Naive thymus-derived CD8-positive, alpha-beta T cell (primary cell): ENCODE measurements at places on chromosomes 5 and 9. TPM values are rescaled to one million over a fixed set of nuclear protein-coding genes. Genes with fewer than 3 reads are reported as not detected.

DNA sequence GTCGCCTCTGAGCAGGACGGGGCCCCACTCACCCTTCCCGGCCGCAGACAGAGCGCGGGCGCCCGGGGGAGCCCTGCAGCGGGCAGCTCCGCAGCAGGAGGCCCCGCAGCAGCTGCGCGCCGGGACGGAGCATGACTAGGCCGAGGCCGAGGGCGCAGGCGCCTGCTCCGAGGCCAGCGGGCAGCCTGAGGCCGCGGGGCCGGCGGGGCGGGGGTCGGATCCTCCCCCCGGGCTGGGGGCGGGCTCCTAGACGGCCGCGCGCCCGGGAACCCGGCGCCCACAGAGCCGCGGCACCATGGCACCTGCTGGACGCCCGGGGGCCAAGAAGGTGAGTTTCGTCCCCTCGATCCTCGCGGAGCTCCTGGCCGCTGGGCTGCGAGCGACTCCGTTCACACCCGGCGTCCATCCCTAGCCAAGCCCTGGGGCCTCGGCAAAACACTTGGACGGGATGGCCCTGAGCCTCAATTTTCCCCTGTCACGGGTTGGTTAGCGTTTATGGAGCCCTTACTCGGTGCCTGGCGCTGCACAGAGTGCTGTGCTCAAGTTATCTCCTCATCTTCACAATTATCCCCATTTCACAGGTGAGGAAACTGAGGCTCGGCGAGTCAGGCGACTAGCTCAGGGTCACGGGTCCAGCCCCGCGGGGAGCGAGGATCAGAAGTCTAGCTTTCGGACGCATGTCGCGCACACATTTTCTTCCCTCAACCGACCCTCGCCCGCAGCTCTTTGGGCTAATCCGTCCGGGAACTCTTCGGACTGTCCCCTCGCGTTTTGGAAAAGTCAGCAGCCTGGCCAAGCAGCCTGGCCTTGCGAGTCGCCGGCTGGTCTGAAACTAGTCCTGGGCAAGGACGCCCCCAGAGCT is at the start of the genes BHMT2 and DMGDH:
Gene BHMT2 (plus strand): TSS at position 280 of the 862 bp plus-strand sequence. CDS start 16 bp downstream, at position 296.
Gene DMGDH (minus strand): TSS at position 187 of the 862 bp plus-strand sequence. CDS start 54 bp downstream, at position 133.
- DNase-seq, result no peak
- H3K4me3 ChIP-seq, result no peak within 1 kb of the TSS
- H3K4me1 ChIP-seq, result no peaks in the 10 kb centered on the region
- peaks cover 3% of the 10 kb centered on the region for H3K36me3 ChIP-seq
- H3K27me3 ChIP-seq, result peaks cover 32% of the 10 kb centered on the region

- no peak for DNase-seq
- H3K4me3 ChIP-seq, result no peak overlapping the region
- H3K36me3 ChIP-seq, result peaks cover 7% of the 10 kb centered on the region
- no peaks in the 10 kb centered on the region for H3K4me1 ChIP-seq
- H3K27me3 ChIP-seq, result no peaks in the 10 kb centered on the region
These were observed 10.6 kb downstream of the DDX46 start for GRCh38 chr5:134769206-134769605.

Gene FIBCD1
- not detected for total RNA-seq

DNA sequence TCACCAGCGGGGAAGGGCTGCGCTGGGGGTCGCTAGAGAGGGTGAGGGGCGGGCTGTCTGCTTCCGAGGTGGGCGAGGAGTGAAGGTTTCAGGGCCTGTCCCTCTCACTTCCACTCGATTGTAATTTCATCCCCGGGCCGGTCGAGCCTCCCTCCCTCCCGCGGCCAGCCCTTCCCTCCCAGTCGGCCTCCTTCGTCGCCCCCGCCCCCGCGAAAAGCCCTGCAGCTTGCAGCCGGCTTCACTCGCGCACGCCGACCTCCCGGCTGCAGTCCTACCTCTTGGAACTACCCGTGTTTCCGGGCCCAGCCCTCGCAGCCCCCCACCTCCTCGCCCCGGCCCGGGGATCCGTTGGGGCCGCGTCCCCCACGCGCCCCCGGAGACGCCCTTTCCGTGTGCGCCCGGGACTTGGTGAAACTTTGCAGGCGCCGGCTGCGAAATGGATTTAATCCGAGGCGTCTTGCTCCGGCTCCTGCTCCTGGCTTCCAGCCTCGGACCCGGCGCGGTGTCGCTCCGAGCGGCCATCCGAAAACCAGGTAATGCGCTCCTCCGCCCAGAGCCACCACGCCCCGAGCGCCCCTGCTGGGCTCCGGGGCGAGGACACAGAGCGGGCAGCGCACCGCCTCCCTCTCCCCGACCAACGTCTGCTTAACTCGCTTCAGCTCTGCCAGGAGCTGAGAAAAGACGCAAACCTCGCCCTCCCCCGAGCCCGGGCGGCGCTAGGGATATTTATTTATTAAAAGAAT is at the start of gene EGFLAM:
Gene EGFLAM (plus strand): TSS at position 241 of the 743 bp plus-strand sequence. CDS start 196 bp downstream, at position 437.
- H3K36me3 ChIP-seq, result no peaks in the 10 kb centered on the region
- H3K27ac ChIP-seq, result no peak within 1 kb of the TSS
- H3K4me1 ChIP-seq, result peaks cover 20% of the 10 kb centered on the region

DNA sequence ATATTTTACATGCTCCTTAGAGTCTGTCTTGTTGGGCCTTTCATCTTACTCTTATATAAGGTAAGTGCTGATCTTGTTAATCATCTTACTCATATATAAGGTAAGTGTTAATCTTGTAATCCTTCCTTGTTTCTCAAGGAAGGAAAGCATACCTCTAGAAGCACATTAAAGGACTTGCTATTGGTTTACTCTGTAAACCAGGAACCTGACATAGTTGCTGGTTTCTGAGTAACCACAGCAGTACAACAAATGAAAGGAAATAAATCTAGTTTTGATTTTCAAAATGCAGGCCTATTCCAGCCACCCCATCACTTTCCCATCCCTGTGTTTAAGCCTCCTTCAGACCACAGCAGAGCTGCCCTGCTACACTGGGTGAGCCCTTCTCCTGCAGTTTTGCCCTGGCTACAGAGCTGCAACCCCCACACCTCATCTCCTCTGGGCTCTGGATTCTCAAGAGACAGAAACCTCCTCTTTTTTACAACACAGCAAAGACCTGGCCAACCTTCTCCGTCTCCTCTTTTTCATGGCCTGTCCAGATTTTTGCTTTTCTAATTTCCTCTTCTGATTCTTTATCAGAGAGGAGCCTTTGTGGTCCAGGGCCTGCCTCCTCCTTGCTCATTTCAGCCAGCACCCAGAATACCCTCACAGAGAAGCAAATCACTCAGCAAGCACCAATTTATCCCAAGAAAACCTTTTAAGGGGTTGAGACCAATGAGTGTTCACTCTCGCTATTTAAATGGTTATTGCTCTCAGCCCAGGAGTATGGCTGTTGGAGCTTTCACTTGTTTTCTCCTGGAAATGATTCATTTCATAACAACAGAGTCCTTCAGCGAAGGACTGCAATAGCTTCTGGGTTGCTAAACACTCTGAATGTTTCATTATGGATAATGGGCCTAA is 103.2 kb downstream of the FSTL4 start:
- H3K4me1 ChIP-seq, result no peaks in the 10 kb centered on the region
- no peak overlapping the region for H3K4me3 ChIP-seq
- H3K27ac ChIP-seq, result peak overlapping the region; percentile 4

DNA sequence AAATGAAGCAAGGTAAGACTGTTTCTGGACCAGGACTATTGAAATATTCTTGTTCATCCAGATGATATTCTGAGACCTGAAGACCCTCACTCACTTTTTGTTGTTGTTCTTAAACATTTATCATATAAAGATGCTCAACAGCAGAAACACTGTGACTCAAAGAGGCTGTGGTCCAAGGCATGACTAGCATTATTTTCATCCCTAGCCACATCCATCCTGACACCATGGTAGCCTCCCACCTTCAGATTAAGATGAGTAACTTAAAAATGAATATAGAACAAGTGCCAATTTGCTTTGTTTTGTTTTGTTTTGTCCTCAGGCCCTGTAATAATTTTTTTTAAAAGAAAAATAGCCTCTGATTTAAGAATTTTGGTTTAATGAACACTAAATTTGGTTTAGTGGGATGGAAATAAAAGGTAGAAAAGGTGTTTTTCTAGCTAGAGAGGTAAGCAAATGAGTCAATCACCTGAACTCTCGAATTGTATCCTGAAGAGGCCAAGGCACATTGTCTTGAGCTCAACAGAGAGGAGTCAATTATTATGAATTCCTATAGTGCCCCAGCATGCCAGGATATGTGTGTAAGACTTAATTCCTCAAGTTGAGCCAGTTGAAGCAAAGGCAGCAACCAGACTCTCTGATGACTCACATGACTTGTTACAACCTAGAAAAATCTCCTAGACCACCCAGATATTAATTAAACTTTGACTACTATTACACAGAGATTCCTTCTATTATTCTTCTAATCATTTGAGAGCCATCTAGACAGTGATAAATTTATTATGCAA is 380.1 kb upstream of the TUSC1 start:
- no peaks in the 10 kb centered on the region for H3K4me1 ChIP-seq
- H3K36me3 ChIP-seq, result no peaks in the 10 kb centered on the region
- H3K4me3 ChIP-seq, result no peak overlapping the region
- H3K27ac ChIP-seq, result no peak overlapping the region
- no peak for DNase-seq
- H3K27me3 ChIP-seq, result no peaks in the 10 kb centered on the region

DNA sequence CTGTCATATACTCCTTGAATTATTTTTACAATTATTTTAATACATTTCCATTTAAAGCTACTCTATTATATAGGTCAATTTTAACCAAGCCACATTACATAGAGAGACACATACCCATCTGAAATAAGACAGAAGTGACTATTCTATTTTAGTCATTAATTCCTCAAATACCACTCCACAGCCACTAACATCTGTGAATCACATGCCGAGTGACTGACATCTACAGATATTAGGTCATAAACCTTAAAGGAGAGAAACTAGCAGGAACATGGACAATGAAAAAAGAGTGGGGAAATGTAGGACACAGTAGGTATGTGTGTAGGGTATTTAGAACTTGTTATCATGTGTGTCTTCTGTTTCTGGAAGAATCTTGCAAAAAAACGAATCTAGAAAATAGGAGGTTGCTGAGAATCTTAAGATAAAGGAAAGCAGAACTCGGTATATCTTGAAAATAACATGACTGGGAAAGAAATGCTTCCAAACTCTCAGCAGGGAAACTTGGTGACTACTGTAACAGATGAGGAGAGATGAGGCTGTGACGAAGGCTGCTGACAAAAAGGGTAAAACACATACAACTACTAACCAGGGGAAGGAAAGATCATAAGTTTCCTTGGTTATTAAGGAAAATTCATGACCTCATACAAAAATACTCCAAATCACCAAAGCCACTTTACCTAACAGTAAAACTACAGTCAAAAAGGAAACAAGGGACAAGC is 84.6 kb downstream of the PLPP1 start:
- DNase-seq, result no peak
- H3K27me3 ChIP-seq, result no peaks in the 10 kb centered on the region
- no peak overlapping the region for H3K4me3 ChIP-seq
- H3K4me1 ChIP-seq, result peaks cover 5% of the 10 kb centered on the region
